ENCODE measurements at places on chromosomes 7 and 10.

DNA sequence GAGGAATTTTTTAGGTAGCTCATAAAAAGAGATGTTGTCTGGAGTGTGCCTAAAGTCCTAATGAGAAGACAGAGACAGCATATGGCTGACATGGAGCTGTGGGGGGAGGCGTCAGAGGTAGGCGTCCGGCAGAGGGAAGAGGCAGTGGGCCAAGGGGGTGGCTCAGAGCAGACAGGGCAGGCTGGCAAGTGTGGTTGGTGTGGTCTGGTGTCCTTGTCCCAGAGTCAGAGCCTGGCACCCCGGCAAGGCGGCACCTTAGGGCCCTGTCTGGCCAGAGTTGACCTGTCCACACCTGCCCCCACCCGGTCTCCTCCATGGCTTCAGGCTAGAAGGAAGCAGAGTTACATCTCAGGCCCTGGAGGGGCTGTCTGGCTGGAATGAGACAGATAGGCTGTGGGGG lies 220.3 kb upstream of the ZNF32 start:
- DNase-seq: no peak
- peak overlapping the region; percentile 63 for H3K4me3 ChIP-seq
- peak overlapping the region; percentile 96 for H3K27ac ChIP-seq

DNA sequence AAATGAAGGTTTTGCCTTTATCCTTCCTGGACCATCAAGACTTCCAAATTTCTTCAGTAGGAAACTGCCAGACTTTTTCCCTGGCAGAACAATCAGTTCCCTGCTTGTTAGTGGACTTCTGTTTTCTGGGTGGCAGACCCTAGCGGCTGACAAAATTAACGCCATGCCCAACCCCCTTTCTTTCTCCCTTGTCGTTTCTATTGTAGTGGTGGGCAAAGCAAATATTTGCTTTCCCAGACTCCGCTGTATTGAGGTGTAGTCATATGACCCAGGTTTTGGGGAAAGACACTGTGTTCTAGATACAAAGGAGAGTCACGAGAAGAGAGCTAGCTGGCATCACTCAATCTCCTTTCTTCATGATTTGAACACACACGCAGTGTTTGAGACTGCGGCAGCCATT lies 7.7 kb downstream of the PON2 start:
- peaks cover 2% of the 10 kb centered on the region for H3K27me3 ChIP-seq
- no peak for DNase-seq
- peaks cover 8% of the 10 kb centered on the region for H3K36me3 ChIP-seq
- H3K4me1 ChIP-seq: peaks cover 29% of the 10 kb centered on the region

- H3K4me3 ChIP-seq: no peak overlapping the region
- DNase-seq: no peak
- peaks cover 7% of the 10 kb centered on the region for H3K36me3 ChIP-seq
- H3K4me1 ChIP-seq: peaks cover 36% of the 10 kb centered on the region
Measured at GRCh38 chr10:122304054-122304579, 33.0 kb downstream of the BTBD16 start.

DNA sequence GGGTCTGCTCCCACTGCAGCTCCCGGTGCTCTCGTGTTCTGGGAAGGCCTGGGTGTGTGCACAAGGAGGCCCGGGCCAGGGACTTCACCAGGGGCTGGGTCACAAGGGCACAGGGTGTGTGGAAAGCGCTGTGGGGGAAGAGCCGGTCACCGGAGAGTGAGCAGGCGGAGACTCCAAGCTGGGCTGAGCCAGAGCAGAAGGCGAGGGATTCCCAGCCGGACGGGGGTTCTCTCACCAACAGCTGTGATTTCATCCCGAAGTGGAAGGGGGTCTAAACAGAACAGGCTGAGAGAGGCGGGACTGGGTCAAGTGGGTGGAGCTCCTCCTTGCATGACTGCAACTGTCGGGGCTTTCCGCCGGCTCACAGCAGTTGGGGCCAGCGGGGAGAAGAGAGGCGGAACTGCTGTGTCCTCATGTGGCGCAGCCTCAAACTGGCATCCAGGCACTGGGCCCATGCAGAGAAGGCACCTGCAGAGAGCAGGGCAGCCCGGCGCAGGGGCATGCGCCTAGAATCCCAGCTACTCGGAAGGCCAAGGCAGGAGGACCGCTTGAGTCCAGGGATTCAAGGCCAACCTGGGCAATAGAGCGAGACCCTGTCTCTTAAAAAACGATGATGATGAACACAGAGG lies 7.6 kb upstream of the ORAI2 start:
- H3K36me3 ChIP-seq: peaks cover 12% of the 10 kb centered on the region
- DNase-seq: no peak
- no peaks in the 10 kb centered on the region for H3K4me1 ChIP-seq
- H3K27ac ChIP-seq: no peak overlapping the region

DNA sequence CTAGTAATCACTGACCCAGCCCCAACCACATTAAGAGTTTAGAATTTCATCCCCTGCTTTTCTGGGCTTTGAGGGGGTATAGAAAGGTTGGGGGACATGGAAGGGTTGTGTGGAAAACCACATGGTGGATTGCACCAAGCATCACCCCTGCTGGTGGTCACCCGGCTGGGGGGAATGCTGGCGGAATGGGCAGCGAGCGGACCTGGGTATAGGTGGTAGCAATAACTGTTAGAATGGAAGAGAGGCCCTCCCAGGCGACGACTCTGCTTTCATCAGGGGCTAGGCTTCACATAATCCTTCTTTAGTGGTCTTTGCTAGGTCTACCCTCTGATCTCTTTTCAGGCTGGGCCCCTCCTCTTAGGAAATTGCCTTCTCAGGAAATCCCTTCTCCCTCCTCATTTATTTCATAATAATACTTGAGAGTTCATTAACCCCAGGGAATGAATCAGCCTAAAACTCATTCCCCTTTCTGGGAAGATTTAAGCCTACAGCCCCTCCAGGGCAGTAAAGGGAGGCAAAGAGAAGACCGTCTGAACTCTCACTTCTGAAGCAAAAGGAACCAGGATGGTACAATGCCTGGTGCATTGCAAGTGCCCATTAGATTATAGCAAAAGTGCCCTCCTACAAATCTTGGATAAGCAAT lies 90.7 kb upstream of the LEP start:
- no peaks in the 10 kb centered on the region for H3K36me3 ChIP-seq
- DNase-seq: no peak
- no peak overlapping the region for H3K4me3 ChIP-seq
- H3K27ac ChIP-seq: no peak overlapping the region
- peaks cover 45% of the 10 kb centered on the region for H3K27me3 ChIP-seq
- H3K4me1 ChIP-seq: peaks cover 5% of the 10 kb centered on the region

DNA sequence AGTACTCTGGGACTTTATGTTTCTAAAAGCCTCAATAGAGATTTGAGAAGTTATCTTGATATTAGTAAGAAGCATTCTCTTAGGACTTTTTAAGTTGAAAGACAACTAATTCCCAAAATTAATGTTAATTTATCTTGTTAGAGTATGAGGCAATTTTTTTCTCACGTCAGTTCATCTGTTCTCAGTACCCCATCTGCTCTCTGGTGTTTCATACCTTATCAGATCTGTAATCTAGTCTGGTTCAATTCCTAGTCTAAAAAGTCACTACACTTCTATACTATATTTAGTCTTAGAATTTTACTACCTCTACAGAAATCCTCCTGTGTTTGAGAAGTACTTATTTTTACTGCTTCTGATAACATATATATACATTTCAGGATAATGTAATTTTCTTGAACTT lies 66.1 kb downstream of the LRGUK start:
- no peaks in the 10 kb centered on the region for H3K4me1 ChIP-seq
- H3K27ac ChIP-seq: no peak overlapping the region
- no peaks in the 10 kb centered on the region for H3K36me3 ChIP-seq

- peak overlapping the region; percentile 85 for H3K4me3 ChIP-seq
- H3K36me3 ChIP-seq: no peaks in the 10 kb centered on the region
- DNase-seq: peak; percentile 96
- H3K27me3 ChIP-seq: no peaks in the 10 kb centered on the region
Measured at GRCh38 chr7:106064771-106065574, 47.1 kb downstream of the SYPL1 start.

DNA sequence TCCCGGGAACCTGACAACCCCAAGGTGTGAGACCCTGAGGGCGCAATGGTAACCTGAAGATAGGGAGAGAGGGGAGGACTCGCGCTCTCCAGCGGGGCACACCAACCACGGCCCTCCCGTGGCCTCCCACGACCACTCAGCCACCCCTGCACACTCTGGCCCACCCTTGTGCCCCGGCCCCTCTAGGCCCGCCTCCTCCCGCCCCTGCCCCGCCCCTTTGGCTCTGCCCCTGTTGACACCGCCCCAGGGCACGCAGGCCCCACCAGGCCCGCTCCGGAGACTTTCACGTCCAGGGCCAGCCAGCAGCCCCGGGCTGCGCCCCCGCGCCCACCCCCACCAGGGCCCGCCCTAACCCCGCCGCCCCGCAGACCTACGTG lies 10.9 kb downstream of the ATG9B start:
- H3K4me1 ChIP-seq: peaks cover 47% of the 10 kb centered on the region
- DNase-seq: no peak
- H3K36me3 ChIP-seq: no peaks in the 10 kb centered on the region
- H3K27ac ChIP-seq: peak overlapping the region; percentile 78
- peaks cover 24% of the 10 kb centered on the region for H3K27me3 ChIP-seq
- peak overlapping the region; percentile 84 for H3K4me3 ChIP-seq

- H3K4me3 ChIP-seq: no peak overlapping the region
- H3K27ac ChIP-seq: no peak overlapping the region
- H3K36me3 ChIP-seq: no peaks in the 10 kb centered on the region
- H3K27me3 ChIP-seq: no peaks in the 10 kb centered on the region
- no peak for DNase-seq
Measured at GRCh38 chr7:125934955-125935354, 1005.3 kb upstream of the POT1 start.

- H3K36me3 ChIP-seq: no peaks in the 10 kb centered on the region
- H3K4me1 ChIP-seq: peaks cover 98% of the 10 kb centered on the region
- H3K4me3 ChIP-seq: peak overlapping the region; percentile 82
- H3K27ac ChIP-seq: peak overlapping the region; percentile 72
- peaks cover 1% of the 10 kb centered on the region for H3K27me3 ChIP-seq
- no peak for DNase-seq
Measured at GRCh38 chr7:19101909-19102308, 15.5 kb downstream of the TWIST1 start.

DNA sequence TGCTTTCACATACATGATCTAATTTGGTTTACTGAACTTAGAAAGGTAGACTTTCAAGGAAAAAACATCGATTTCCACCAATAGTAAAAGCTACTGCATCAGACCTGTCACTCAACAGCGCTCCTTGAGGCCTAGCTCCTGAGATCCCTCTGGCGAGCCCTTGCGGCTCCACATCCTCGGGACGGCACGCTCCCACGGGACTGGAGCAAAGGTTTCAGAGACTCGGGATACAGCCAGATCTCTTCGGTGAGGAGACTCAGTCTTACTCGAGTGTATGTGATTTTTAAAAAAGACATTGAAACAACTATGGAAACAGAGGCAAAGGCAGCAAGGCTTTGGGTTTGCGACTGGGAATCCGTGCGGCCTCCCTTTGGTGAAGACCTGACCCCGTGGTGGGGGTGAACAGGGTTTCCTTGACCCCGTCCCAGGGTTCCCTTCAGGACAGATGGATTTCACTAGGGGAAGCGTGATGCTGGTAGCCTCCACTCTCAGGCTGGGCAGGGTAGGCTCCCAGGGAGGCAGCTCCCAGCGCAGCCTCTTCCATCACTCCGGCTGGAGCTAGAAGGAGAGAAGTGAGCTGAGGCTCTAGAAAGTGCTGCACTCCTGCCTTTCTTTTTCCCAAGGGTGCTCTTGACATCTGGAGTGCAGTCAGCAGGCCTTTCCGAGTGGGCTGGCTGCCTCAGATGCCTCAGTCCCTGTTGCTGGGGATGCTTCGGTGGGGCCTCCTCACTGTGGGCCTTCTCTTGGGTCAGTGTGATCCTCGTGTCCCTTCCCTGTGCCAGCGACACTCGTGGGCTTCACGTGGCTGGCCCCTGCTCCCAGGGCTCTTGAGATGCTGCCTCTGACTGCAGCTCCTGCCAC lies 5.8 kb upstream of the ATP6V0E2 start:
- no peaks in the 10 kb centered on the region for H3K36me3 ChIP-seq
- H3K27ac ChIP-seq: no peak overlapping the region
- H3K4me3 ChIP-seq: no peak overlapping the region

- no peaks in the 10 kb centered on the region for H3K27me3 ChIP-seq
- no peaks in the 10 kb centered on the region for H3K4me1 ChIP-seq
- H3K36me3 ChIP-seq: no peaks in the 10 kb centered on the region
- no peak overlapping the region for H3K27ac ChIP-seq
- DNase-seq: no peak
Measured at GRCh38 chr10:7512487-7512886, 101.7 kb upstream of the SFMBT2 start.

DNA sequence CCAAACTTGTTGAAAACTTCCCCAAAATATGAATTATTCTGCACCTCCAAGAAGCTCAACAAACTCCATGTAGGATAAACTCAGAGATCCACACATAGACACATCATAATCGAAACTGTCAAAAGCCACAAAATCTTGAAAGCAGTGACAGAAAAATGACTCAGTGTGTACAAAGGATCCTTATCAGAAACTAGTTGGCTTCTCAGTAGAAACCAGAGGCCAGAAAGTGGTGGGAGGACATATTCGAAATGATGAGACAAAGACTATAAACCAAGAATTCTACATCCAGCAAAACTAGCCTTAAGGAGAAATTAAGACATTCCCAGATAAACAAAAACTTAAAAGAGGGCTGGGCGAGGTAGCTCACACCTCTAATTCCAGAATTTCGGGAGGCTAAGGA lies 38.5 kb downstream of the MCMBP start:
- no peak for DNase-seq
- H3K27me3 ChIP-seq: no peaks in the 10 kb centered on the region
- H3K36me3 ChIP-seq: peaks cover 60% of the 10 kb centered on the region
- H3K4me3 ChIP-seq: no peak overlapping the region
- H3K27ac ChIP-seq: peak overlapping the region; percentile 30
